B cell (primary cell): ENCODE measurements at places on chromosomes 3 and 15.
A peak's percentile ranks its signal among the peaks of the same experiment; 100 is the strongest.

- DNase-seq, result no peak
Observed at GRCh38 chr15:68441045-68441743, 9.2 kb upstream of the ITGA11 start.

GRCh38 chr3:43073836-43074220 lies 32.1 kb downstream of the POMGNT2 start:
- DNase-seq, result no peak

DNA sequence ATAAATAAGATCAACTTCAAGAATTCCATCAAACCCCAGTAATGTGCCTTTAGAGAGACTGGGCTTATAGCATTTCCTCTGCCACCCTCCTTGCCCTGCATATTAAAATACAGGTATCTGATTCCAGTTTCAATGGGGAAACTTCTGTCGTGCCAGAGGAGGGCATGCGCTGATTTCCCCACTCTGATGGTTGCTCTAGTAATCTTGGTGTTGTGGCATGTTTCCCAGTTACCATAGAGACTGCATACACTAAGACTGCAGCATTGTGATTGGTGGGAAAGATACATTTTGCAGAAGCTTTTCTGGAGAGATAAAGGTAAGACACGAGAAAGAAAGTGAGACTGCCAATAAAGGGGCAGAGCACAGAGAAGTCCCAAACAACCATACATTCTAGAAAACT lies 225.6 kb downstream of the TIGIT start:
- peak; percentile 80 for DNase-seq

DNA sequence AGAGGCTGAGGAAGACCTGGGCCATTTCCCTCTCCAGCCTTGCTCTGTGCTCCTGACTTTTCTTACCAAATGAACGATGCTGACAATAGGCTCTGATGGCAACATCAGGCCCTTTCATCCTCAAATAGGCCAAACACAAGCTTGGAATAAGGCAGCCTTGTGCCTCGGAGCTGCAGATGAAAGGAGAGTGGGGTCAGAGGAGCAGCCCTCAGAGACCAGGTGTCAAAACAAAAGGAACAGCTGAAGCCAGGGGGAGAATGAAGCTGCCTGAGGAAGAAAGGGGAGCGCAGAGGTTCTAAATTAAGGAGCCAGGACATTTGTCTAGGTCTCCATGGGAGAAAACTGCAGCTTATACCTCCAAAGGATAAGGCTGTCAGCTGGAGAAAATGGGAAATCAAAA lies 5.1 kb downstream of the BFSP2 start:
- DNase-seq, result no peak

GRCh38 chr3:126478581-126479310 lies 3.1 kb upstream of the ZXDC start:
- no peak for DNase-seq

GRCh38 chr15:63502843-63503738 lies 1.3 kb upstream of the USP3 start:
- peak; percentile 89 for DNase-seq

- DNase-seq, result peak; percentile 58
Observed at GRCh38 chr3:52742418-52743041, 28.2 kb downstream of the NEK4 start.

- DNase-seq, result peak; percentile 27
Observed at GRCh38 chr3:113698956-113699355, 2.5 kb upstream of the USF3 start.

GRCh38 chr3:181771120-181771519 lies 59.4 kb downstream of the SOX2 start:
- DNase-seq, result no peak

GRCh38 chr3:32861681-32862080 lies 43.9 kb downstream of the TRIM71 start:
- DNase-seq, result no peak

DNA sequence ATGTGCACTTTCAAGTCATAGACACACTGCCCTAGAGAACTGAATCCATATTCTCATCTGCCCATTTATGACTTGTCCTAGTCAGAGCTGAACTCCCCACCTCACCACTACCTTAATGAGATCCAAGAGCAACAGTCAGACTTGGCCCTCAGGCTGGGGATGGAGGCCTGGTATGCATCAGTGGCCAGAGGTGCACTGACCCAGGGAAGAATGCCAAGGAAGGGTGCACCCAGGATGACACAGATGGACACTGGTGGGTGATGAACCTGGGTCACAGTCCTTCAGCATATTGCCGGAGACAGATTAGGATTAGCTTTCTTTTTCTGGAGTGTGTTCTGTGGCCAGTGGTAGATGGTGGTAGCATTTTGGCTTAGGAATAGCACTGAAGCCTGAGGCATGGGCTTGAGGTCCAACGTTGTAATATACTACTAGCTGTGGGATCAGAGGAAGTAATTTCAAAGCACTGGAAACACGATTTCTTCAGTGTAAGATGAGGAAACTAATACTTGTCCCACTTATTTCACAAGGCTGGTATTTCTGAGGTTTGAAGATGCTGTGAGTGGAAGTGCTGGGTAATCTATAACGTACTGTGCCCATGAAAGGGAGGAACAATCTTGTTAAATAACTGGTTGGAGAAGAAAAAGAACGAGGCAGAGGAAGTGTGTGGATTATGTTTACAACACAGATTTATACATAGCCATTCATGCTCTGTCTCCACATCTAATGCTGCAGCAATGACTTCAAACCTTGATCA lies 265.0 kb downstream of the THRB start:
- DNase-seq, result no peak

DNA sequence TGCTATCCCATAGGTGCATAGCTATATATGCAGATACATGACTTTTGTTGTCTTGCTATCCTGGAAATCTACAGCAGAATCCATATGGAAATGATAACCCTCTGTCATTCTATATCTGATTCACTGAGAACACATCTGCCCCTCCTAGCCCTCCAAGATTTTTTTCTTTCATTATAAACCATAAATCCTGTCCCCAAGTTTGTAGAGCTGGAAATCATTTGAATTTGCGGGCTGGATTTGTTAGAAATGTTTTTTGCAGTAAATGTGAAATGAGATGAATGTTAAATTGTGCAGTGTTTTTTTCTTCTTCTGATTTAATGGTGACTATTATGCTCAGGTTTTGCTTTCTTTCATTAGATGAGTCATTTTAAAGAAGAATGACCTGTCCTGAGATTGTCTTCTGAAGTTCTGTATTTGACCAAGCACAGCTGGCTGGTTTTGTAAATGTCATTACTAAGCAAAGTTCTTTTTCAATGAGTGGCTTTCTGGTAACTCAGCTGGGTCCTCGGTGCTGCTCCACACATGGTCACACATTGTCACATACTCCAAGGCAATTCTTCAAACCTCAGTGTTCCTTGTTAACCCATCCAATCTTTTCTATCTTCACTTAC lies 25.3 kb upstream of the ABHD17C start:
- no peak for DNase-seq

DNA sequence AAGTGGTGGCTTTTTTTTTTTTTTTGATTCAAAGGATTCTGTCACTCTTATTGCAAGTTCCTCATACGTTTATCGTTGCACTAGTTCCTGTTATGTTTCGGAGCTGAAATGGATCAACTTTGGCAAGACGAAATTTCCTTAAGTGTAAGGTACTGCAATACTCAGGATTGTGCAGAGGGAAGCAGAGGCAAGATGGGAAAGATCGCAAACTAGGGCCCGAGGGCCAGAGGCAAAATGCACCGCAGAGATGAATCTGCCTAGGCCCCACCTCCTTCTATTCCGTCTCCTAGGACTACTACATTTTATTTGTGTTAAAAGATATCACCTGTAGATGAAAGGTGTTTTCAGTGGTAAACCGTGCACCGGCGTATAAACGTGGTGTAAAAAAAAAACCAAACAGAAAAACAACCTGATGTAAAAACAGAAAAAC lies 331 bp downstream of the RNU6-1 start:
- DNase-seq, result peak; percentile 84

DNA sequence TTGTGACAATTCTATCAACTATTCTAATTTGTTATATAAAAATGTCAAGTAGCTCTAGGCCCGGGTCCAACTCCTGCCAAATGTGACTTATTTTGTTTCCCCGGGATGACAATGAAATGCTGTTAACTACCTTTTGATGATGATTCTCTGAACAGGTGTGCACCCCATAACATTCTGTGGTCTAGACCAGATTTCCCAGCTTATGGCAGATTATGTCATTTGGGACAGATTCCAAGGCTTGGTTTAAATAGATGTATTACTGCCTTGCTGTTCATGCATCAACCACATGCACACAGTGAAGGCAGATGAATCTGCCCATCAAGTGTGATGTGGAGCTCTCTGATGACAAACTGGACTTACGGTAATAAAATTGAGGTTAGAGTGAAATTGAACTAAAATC lies 150.5 kb downstream of the MECOM start:
- DNase-seq, result no peak

GRCh38 chr3:152505926-152506325 lies 237.2 kb downstream of the MBNL1 start:
- DNase-seq, result peak; percentile 35
